ENCODE measurements at places on chromosomes 7 and 10.

DNA sequence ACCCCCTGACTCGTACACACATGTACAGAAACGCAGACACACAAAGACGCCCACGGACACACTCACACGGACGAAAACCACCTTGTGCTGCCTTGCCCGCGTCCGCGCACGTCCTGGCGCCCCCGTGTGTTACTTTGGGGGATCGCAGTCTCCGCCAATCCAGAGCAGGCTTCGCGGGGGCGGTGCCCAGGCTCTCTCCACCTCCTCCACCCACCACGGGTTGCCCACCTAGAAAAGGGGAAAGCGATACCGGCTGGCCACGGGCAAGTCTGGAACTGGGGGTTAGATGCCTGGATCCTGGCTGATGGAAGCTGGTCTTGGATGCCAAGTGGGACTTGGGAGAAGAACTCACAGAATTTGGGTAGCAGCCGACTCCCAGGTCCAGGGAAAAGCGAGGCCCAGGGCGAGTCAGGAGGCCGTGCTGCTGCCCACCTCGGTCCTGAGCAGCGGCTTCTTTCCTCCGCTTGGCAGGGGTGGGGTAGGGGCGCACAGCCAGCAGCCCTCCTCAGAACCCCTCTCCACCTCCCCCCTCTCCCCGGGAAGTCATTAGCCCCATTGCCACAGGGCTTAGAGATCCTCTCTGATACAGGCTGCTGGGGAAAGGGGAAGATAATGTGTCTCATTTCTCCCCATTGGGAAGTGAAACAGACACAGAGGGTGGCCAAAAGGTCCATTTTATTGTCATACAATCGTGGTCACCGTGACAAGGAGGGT, 4.6 kb upstream of the VGF start:
- no peak for DNase-seq

- DNase-seq, result no peak
Measured at GRCh38 chr7:137930581-137930980, 71.3 kb downstream of the CREB3L2 start.

GRCh38 chr10:73847031-73847430, 27.3 kb downstream of the CAMK2G start:
- DNase-seq, result no peak

DNA sequence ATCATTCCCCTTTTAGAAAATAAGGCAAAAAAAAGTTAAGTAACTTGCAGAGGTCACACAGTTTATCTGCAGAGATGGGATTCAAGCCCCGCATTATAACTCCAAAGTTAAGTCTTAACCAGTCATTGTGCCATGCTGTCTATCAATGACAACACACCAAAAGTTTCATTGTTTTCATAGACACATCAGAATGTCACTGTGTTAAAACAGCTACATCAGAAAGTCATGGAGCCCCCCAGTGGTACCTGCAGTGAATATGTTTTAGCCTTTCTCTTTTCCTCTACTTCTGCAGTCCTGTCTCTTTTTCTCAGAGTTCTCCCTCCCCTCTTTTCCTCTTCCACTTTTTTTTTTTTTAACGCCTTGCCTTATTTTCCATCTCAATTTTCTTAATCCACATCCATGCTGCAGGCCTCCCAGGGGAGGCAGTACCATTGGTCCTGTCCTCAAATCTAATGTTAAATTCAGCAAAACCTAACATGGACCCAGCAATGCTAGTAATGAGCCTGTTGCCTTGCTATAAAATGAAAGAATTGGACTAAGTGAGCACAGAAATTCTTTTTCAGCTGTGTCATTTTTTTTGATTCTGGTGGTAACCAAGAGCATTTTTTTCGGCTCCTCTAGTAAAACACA, 3.8 kb upstream of the NRCAM start:
- DNase-seq, result no peak

- DNase-seq, result no peak
Measured at GRCh38 chr7:107078517-107078966, 34.0 kb downstream of the PRKAR2B start.
